ENCODE measurements at places on chromosomes 11 and 22.

DNA sequence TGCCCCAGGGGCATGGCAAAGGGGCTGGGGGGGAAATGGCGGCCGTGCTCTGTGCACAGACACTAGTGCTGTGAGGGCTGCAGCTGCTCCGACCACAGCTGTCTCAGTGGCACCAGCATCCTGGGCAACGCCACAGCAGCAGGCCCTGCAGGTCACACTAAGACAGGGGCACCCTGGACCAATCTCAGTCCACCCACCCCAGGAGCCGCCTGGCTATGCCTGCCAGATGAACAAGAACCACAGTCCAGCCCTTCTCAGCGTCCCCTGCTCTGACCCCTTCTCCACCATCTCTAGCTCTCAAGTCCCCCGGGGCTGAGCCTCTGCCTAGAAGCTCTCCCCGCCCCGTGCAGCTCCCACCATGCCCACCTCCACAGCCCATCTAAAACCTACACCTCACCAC, 16.5 kb downstream of the TUBGCP6 start:
- DNase-seq = no peak

DNA sequence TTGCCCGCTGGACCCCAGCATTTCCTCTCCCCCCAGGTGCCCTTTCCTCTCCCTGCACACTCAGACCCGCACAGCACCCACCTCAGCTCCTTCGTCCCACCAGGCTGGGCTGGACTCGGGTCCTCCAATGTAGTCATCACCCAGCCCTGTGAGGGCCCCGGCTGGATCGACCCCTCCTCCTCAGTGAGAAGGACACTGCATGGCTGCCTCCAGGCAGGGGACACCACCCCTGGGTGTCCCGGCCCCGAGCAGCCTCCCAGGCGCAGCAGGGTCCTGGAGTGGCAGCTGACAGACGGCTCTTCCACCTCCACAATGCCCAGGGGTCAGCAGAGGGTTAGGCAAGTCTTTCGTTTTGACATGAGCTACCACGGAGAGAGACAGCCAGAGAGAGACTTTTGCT, 11.1 kb upstream of the ELF5 start:
- DNase-seq = no peak

DNA sequence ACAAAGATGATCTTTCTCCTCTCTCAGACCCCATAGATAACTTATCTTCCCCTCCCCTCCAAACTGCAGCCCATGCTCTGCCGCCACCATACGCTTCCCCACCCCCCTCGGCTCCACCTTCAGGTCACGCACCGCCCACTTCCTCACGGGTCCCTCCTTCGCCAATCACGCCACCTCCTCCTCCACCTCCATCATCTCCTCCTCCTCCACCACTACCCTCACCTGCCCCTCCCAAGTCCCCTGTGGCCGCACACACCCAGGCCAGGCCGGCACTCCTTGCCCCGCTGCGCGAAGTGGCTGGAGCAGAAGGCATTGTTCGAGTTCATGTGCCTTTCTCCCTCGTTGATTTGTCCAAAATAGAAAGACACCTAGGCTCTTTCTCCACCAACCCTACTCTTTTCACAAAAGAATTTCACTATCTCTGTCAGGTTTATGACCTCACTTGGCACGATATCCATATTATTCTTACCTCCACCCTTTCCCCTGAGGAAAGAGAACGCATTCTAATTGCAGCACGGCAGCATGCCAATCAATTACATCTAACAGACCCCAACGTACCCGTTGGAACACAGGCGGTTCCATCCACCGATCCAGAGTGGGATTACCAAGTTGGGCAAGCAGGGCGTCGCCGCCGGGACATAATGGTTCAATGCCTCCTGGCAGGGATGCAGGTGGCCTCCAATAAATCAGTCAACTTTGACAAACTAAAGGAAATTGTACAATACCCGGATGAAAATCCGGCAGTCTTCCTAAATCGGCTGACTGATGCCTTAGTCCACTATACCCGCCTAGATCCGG, 12.3 kb upstream of the OR56A3 start:
- no peak for DNase-seq

- no peak for DNase-seq
Measured at GRCh38 chr11:78244546-78245255, 56.0 kb downstream of the USP35 start.

GRCh38 chr11:931385-931784, 5.7 kb downstream of the AP2A2 start:
- DNase-seq = no peak
